ENCODE measurements at places on chromosomes 3 and 15. TPM values are rescaled to one million over a fixed set of nuclear protein-coding genes. Genes with fewer than 3 reads are reported as not detected.

GRCh38 chr15:51736069-51736468 is 1.4 kb downstream of the LYSMD2 start:
- no peak for DNase-seq
- no peaks in the 10 kb centered on the region for H3K36me3 ChIP-seq
- H3K4me1 ChIP-seq: peaks cover 2% of the 10 kb centered on the region
- no peak overlapping the region for H3K4me3 ChIP-seq
- H3K27me3 ChIP-seq: no peaks in the 10 kb centered on the region
- no peak overlapping the region for H3K27ac ChIP-seq

- H3K4me3 ChIP-seq: peak overlapping the region; percentile 90
- DNase-seq: peak; percentile 87
- H3K4me1 ChIP-seq: no peaks in the 10 kb centered on the region
- H3K36me3 ChIP-seq: no peaks in the 10 kb centered on the region
Observed at GRCh38 chr15:60396958-60397771, 621 bp downstream of the ANXA2 start.

DNA sequence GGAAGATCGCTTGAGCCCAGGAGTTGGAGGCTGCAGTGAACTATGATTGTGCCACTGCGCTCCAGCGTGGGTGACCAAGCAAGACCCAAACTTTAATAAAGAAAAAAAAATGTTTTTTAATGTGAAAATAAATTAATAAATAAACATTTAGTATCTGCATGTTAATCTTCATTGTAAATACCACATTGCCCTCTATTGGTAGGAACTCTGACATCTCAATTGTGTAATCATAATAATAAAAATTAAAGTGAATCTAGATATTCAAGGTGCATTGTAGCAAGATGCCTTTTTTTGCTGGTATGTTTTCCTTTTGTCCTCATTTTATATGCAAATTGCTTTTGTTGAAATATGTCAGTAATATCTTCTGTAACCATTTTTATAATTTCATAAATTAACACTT is 95.0 kb upstream of the LIMD1 start:
- H3K4me1 ChIP-seq: peaks cover 6% of the 10 kb centered on the region
- no peaks in the 10 kb centered on the region for H3K36me3 ChIP-seq
- no peak overlapping the region for H3K27ac ChIP-seq
- H3K27me3 ChIP-seq: no peaks in the 10 kb centered on the region
- no peak overlapping the region for H3K4me3 ChIP-seq

Gene FOXL2NB
- not detected for total RNA-seq
